ENCODE measurements at places on chromosomes 1 and 21.

- DNase-seq = no peak
Measured at GRCh38 chr1:169133801-169134502, 27.5 kb downstream of the ATP1B1 start.

- DNase-seq = no peak
Measured at GRCh38 chr1:151158326-151158725, 1.9 kb downstream of the TNFAIP8L2 start.

GRCh38 chr1:3013371-3014049, 7.8 kb upstream of the ACTRT2 start:
- peak; percentile 26 for DNase-seq

DNA sequence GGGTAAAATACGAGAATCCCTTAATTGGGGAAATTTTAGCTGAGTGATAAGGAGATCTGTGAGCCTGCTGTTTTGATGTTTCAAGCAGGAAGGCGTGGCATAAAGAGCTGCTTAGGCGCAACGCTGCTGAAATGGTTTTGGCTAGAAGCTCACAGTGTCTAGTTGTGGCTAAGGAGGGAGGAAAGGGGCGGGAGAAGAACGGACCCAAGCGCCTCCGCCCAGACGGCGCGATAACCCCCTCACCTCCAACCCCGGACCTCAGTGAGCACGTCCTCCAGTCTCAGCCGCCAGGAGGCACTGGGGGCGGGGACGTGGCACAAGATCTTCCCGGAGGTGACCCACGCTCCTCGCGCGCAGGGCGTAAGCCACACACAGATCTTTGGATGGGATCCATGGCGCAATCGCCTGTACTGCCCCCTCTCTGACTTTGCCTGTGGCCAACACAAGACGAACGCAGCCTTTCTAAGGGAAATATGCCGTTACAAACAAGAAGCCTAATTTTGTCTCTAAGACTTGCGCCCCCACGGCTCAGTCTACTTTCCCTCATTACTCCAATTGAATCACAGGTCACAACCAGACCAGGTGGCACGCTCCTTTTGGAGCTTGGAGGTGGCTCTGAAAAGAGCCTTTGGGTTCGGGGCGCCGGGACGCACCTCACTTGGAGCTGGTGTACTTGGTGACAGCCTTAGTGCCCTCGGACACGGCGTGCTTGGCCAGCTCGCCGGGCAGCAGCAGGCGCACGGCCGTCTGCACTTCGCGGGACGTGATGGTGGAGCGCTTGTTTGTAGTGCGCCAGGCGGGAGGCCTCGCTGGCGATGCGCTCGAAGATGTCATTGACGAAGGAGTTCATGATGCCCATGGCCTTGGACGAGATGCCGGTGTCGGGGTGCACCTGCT, 23.4 kb upstream of the RNF187 start:
- DNase-seq = peak; percentile 57

GRCh38 chr1:205662135-205662738, 18.1 kb downstream of the SLC45A3 start:
- DNase-seq = no peak

- DNase-seq = no peak
Measured at GRCh38 chr1:65443647-65444046, 23.2 kb downstream of the LEPR start.

- no peak for DNase-seq
Measured at GRCh38 chr1:9075022-9075421, 5.6 kb upstream of the SLC2A5 start.

DNA sequence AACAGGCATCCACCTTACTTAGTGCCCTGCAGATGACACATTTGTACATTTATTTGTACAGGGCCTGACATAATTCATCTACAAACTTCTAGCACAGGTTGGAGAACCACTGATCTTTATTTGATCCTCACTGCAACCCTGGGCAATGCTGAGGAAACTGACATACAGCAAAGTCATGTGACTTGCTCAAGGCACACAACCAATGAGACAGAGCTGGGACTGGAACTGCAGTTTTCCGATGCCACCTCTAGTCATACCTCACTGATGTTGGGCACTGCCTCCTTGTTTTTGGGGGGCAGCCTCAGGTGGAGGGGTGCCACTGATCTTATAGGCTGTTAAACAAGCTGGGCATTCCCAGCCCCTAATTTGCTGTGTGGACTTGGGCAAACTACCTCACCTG, 3.4 kb downstream of the PROK1 start:
- DNase-seq = no peak

GRCh38 chr1:222233444-222234158, 314.3 kb downstream of the HHIPL2 start:
- DNase-seq = no peak

DNA sequence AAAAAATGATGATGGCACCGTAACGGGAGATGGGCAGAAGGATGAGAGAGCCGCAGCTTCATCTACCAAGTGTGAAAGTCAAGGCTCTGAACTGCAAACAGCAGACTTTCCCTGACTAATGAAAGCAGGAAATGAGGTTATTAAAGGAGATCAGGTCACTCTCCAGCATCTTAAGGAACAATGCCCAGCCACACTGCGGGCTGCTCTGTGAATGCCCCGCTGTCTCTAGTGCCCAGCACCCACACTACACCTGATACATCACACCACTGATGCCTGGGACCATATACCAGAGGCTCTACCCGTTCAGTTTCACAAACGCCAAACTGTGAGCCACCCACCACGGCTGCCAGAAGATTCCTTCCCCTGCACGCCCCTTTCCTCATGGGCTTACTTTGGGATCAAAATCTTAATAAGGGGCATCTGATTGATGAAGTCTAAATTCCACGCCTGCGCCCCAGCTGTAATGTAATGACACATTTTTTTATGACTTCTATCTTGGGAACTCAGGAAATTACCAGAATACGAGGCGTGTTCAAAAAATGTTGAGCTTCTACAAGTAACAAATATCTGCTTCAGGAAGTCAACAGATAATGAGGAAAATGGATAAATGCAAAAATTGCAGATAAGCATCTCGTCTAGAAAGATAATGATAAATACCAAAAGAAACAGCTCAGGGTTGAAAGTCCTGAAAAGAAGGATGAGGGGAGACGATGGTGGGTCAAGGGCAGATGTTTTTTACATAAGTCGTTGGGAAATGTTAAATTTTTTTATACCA, 72.0 kb downstream of the MIS18A start:
- no peak for DNase-seq

DNA sequence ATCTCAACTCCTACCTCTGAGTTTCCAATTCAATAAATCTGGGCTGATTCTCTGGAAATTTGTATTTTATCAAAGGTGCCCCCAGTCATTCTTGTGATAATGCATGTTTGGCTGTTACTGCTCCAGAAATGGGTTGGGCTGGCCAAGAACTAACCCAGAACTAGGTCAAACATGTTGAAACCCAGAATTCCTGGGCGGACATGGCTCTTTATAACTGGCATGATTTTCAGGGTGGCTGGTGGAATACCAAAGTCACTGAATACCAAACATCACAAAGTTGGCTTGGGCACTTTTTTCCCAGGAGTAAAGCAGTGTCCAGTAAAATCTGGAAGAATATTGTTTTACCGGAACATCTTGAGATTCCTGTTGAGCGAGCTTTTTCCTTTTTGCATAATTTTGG, 89.4 kb upstream of the S1PR1 start:
- DNase-seq = no peak

DNA sequence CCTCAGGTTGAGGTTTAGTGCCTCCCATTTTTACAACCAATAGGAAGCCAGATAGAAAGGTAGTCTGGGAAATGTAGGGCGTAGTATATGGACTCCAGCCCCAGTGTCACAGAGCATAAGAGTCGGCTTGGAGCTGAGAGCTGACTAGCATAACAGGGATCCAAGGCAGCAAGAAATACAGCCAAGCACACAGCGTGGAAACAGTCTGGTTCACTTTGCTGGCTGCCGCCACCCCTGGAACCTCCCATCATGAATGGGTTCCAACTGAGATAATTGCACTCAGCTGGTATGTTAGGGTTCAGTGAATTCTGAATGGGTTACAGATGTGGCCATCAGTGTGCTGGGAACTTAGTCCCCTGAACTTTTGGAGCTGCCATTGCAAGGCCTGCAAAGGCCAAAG, 76.7 kb upstream of the GPR88 start:
- no peak for DNase-seq

DNA sequence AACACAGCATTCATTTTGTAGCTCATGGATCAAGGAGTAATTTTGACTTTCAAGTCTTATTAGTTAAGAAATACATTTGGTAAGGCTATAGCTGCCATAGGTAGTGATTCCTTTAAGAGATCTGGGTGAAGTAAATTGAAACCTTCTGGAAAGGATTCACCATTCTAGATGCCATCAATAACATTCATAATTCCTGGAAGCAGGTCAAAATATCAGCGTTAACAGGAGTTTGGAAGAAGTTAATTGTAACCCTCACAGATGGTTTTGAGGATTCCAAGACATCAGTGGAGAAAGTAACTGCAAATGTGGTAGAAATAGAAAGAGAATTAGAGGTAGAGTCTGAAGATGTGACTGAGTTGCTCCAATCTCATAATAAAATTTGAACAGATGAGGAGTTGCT, 216.6 kb downstream of the GREM2 start:
- DNase-seq = no peak

- DNase-seq = no peak
Measured at GRCh38 chr1:57254022-57254421, 169.8 kb downstream of the DAB1 start.

GRCh38 chr1:74508449-74508848, 4.0 kb downstream of the LRRC53 start:
- no peak for DNase-seq

GRCh38 chr1:30405631-30406212, 317.7 kb downstream of the MATN1 start:
- peak; percentile 26 for DNase-seq

GRCh38 chr1:30755746-30756145, 1.8 kb downstream of the LAPTM5 start:
- DNase-seq = no peak

- DNase-seq = no peak
Measured at GRCh38 chr1:244337839-244338238, 113.9 kb downstream of the ADSS2 start.

DNA sequence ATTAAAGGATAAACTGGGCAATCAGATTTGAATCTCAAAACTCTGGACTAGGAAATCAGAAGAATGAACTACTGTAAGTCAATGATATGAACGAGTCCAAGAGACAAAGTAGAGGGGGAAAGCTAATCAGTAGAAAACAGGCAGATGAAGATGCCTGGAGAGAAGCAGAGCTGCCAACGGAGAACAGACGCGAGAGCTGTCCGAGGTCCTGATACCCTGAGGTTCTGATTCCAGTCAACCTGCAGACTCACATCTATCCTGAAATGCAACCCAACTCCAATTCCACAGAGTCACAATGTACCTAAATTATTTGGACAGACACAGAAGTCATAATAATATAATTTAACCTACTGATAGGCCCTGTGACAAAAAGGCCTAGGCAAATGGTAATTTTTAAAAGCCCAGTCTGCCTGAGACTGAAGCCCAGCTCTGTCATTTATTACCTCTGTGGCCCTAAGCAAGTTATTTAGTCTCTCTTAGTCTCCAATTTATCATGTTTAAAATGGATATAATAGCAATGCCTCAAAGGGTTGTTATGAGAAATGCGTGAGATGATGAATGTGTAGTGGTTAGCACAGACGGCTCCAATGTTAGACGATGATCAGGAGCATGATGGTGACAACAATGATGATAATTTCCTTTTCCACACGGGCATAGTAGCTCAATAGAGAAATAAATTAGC, 33.4 kb downstream of the RGS7 start:
- no peak for DNase-seq

GRCh38 chr1:207822602-207823451, 71.0 kb downstream of the CD46 start:
- peak; percentile 95 for DNase-seq

DNA sequence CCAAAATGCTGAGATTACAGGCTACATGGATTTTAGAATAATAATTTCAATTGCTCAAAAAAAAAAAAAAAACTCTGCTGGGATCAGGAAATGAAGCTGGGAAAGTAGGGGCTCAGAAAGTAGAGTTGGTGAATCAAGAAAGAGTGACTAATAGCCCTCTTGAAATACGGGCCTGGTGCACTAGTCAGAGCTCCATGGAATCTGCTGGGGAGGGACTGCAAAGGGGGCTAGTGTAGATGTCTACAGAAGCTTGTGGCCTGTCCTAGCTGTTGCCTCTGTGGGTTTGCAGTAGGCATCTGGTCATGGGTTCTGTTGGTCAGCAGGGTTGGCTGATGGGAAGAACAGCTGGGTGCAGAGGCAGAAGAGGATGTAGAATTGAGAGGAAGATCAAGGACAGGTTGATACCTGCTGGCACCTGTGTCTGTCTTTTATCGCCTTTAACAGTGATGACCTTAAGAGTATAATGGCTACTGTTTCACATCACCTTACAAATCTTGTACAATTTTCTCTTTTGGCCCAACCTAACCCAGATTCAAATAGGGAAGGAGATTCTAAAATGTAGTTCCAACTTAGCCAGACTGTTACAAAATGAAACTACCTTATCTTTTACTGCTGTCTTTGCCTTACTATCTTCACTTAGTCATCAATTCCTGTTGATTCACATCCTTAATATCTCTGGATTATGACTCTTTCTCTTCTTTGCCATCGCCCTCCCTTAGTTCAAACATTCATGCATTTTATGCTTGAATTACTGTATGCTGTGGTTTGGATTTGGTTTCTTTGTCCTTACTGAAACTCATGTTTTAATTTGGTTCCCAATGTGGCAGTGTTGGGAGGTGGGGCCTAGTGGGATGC, 126.2 kb downstream of the GIPC2 start:
- no peak for DNase-seq

DNA sequence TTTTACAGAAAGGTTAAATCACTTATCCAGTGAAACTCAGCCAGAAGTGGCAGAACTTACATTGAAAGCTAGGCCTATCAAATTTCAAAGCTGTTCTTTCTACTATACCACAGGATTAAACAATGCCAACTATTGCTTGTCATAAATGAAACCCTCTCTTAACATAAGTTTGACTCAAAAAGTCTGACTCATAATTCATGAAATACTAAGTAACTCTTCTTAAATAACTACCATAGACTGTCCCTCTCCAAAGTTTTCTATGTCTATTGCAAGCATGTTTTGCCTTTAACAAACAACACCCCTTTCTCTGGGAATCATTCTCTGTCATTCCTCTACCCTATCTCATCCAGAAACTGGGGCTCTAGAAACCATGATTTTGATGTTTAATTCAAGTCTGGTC, 109.5 kb upstream of the UBE2U start:
- DNase-seq = no peak

- DNase-seq = no peak
Measured at GRCh38 chr1:232238009-232238408, 391.9 kb downstream of the SIPA1L2 start.

GRCh38 chr1:198880818-198881597, 242.2 kb downstream of the PTPRC start:
- no peak for DNase-seq

Data from Peyer's patch (tissue), 4 donors.